ENCODE measurements at places on chromosomes 5 and 9.

DNA sequence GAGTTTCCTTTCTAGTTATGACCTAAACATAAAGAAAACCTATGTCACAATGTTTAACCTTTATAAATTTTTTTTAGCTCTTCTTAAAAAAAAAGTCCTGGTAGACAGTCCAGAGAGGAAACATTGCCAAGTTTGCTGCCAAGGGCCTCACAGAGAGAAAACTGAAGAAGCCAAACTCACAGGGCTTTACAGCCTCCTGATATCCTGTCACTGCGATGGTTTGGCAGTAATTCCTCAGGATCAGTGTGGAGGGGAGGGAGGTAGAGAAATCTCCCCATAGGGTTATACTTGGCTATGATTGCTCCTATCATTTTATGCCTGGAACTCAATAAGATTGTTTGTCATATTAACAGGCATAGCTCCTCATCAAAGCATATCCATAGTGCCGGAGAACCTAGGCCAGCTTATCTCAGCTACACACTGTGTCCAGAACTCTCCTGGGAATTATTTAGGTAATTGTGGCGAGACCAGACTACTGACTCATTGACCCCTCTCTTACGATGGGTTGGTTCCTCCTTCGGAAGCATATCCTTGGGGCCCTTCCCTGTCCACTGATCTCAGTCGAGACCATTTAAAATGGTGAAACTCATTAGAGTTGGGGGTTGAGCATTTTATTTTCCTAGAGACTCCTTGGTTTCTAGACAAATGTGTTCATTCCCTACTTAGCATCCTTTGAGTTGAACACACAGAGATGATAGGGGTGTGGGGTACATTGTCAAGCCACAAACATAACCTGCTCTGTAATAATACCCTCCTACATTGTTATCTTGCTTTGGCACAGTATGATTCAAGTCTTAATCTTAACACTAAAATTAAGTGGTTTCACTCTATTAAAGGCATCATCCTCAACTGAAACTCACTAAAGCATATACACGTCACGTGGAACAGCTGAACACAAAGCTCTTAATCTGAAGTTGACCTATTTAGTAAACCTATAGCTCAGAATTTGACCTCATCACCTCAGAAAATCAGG lies 53.4 kb upstream of the TMC1 start:
- DNase-seq: no peak

DNA sequence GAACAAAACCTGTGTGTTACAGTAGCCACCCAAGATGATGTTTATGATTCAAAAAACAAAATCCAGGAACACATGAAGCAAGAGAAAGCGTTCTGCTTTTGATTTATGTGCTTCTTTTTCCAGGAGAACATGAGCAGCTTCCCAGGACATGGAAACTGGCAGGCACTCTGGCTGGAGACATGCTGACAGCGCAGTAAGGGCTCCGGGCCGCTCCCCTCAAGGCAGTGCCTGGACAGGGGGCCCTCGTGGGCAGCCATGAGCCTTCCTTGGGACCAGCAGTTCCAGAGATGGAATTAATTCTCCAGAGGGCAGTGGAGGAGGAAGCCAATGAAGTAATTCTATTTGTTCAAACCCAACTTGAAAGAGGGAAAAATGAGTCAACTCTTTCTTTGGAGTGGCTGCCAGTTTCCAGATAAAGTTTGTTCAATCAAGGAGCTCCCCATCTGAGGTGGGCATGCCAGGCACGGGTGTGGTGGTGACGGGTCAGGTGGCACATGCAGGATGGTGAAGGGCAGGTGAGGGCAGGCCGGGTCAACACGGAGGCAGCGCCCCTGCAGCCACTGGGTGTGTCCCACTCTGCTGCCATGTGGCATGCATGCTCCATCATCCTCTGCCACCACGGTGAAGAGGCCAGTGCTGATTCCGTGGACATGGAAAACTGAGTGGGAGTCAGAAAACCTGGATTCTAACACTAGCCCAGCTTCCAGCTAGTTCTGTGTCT lies 83.8 kb downstream of the OTULIN start:
- DNase-seq: no peak

DNA sequence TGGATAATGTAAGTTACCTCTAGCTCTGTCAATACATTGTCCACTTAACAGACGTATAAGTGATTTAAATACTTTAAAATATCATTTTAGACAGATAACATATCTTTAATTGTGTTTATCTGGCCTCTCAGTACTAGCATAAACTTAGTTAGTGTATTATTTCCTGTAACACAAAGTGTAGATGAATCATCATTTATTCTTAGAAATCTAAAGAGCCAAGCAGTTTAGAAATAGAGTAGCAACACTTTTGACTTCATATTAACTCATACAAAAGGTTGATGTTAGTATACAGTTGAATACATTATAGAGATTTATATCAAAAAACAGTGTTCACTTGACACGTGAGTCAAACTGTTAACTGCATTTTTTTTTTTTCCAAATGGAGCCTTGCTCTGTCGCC lies 18.0 kb downstream of the NCBP1 start:
- no peak for DNase-seq

DNA sequence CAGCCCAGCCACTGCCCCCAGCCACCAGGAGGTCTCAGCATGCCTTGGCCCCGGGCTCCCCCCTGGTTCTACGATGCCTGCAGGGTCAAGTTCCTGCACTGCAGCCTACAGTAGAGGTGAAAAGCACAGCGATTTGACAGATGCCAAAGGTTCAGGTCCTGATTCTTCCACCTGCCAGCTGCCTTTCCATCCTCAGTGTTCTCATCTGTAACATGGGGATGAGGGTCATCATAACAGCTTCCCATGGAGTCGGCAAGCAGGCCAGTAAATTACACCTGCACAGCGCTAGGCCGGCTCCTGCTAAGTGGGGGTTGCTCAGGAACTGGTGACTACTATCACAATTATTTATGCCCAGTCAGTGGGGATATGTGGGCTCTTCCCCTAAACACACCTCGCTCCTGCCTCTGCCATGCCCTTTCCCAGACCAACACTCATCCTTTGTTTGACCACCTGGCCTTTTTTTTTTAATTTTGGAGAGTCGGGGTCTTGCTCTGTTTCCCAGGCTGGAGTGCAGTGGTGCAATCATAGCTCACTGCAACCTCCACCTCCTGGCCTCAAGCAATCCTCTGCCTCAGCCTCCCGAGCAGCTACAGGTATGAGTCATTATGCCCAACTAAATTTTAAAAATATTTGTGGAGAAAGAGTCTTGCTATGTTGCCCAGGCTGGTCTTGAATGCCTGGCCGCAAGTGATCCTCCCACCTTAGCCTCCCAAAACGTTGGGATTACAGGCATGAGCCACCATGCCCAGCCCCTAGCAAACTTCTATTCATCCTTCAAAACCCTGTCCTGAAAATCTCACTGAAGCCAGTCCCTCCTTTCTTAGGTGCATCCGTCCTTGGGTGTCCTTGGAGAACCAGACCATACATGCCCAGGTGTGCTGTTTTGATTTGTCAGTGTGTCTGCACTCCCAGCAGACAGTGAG lies 6.4 kb downstream of the ENG start:
- no peak for DNase-seq

DNA sequence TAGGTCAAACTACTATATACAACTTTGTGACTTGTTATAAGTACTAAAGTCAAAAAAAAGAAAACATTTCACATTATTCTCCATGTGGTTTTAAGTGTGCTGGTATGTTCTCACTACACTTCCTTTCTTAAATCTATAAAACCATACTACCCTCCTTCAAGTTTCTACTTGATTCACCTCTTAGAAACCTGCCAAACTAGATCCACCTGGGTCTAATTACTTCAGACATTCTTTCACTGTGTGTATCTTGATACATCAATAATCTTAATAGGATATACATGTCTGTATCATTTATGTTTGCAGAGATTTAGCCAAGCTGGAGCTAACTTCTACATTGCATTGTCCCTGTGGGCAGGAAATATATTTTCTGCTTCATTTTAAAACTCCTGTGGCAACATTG lies 1012.6 kb downstream of the EFNA5 start:
- no peak for DNase-seq

DNA sequence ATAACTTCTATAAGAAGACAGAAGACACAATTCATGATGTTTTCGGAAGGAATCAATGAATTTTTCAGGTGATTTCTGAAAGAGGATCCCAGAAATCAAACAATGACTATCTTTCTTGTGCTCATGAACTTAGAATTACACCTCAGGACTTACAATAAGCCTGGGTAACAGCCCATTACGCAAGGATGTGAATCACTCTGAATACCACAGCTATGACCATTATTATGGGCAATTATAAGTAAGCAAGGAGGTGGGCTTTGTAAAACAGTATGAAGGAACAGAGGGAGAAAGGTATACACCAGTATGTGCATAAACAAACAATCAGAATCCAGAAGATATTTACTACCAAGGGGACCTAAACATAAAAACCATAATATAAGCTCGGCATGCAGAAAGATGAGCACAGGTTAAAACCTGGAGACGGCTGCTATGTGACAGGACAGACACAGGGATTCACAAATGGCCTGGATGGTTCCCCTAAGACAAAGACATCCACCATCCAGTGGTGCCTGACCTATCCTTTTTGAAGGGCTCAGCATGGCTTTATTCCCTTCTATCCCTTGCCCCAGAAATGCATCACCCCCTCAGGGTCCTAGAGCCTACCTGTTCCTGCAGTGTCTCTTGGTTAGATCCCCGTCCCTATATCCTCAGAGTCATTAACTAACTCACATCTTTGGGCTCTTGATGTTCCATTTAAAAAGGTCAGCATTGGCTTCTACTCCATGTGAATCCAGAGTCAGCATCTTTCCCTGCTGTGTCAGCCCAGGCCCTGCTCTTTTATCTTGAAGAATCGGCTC lies 21.8 kb upstream of the PPP2CA start:
- DNase-seq: no peak

- DNase-seq: no peak
Measured at GRCh38 chr9:133761641-133762248, 23.6 kb upstream of the SARDH start.

GRCh38 chr9:133892193-133892920 lies 99.8 kb downstream of the VAV2 start:
- no peak for DNase-seq

DNA sequence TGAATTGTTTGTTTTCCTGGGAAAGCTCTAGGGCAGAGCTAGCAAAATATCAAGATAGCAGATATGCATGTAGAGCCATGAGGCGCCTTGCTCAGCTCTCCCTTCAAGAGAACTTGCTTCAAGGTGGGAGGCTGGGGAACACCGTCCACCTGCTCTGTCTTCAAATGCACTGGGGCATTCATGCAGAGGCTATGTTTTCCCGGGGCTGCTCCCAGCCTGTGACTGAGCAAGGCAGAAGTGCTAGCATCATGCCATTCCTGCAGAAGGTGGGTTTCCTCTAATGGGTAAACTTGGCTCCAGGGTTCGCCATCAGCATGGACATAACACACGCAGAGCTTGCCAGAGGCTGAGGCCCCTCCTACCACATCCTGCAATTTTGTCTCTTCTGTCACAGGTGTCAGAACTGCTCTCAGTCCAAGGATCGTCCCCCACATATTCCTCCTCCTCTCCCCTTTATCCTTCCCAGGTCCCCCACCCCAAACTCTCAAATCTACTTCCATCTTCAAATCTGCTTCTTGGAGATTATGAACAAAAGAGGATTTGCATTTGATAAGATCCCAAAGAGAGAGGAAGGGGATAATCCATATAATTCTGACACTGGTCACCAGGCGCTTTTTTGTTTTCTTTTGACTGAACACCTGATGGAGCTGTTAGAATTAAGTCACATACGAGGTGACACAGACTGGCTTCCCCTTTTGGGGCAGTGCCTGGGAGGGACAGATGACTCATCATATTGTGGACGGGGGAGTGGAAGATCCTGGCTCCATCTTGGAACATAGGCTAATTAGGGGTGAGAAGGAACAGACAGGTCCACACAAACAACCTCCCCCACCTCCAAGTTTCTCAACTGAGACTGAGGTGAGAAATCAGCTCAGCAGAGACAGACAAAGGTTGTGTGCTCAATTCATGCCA lies 85.0 kb upstream of the TAF11L2 start:
- DNase-seq: peak; percentile 41

DNA sequence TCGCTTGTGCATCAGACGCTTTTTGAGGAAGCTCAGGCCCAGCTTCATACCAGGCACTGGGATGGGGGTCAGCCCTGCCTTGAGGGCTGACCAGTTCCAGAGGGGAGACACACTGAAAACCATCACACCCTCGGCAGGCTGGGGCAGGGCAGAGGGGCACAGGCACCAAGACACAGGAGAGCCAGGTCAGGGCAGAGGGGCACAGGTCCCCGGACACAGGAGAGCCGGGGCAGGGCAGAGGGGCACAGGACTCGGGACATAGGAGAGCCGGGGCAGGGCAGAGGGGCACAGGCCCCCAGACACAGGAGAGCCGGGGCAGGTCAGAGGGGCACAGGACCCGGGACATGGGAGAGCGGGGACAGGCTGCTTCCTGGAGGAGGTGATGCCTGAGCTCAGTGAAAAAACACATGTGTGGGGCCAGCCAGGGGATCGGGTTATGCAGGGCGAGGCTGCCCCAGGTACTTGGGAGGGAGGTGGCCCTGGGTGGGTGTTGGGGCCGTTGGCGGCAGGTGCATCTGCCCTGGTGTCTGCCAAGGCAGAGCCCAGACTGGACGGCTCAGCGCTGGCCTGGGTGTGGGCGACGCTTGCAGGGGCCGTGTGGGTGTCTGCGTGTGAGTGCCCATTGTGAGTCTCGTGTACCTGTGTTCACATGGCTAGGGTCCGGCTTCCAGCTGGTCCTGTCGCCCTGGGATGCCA lies 15.1 kb upstream of the SLC2A6 start:
- no peak for DNase-seq

DNA sequence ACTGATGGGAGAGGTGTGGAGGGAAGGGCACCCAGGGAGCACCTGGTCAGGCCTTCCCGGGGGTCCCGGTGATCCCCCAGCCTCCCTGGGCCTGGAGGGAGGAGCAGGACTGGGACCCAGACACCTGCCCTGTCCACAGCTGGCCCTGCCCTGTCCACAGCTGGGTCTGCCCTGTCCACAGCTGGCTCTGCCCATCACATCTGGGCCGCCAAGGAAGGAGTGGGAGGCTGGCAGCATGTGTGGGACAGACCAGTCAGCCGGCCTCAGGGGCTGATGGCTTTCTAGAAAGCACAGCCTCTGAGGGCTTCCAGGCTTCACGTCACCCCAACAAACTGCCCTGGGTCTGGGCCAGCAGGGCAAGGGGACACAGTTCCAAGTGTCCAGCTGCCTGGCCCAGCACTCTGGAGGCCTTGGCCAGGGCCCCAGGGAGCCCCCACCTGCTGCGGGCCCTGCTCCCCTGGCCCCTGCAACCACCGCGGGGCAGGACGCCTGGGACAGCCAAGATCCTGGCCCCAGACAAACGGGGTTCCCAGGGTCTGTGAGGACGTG lies 12.2 kb downstream of the DNLZ start:
- DNase-seq: no peak

DNA sequence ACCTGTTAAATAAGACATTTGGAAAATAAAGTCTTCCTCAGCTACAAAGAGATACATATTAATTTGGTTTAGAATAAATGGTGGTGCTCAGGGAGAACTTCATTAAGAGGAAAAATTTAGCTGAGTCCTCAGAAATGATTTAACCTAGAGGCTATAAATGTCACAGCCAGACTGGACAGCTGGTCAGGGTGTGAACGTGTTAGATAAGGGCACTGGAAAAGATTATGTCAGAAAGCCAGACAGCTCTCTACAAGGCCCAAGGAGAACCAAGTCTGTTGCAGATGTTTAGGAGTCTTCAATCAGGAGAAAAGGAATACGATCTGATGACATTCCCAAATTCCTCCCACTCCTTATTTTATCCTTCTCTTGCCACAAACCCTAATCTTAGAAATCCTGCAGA lies 265.2 kb downstream of the MAT2B start:
- DNase-seq: no peak

- DNase-seq: no peak
Measured at GRCh38 chr5:36099748-36100147, 33.1 kb upstream of the UGT3A2 start.

GRCh38 chr5:43514025-43514424 lies 923 bp downstream of the C5orf34 start:
- no peak for DNase-seq

- no peak for DNase-seq
Measured at GRCh38 chr5:97297063-97297703, 114.1 kb upstream of the RIOK2 start.
